ENCODE measurements at places on chromosomes 11 and 22.

GRCh38 chr11:62547691-62548281 lies 1.2 kb upstream of the AHNAK start:
- no peak for DNase-seq

DNA sequence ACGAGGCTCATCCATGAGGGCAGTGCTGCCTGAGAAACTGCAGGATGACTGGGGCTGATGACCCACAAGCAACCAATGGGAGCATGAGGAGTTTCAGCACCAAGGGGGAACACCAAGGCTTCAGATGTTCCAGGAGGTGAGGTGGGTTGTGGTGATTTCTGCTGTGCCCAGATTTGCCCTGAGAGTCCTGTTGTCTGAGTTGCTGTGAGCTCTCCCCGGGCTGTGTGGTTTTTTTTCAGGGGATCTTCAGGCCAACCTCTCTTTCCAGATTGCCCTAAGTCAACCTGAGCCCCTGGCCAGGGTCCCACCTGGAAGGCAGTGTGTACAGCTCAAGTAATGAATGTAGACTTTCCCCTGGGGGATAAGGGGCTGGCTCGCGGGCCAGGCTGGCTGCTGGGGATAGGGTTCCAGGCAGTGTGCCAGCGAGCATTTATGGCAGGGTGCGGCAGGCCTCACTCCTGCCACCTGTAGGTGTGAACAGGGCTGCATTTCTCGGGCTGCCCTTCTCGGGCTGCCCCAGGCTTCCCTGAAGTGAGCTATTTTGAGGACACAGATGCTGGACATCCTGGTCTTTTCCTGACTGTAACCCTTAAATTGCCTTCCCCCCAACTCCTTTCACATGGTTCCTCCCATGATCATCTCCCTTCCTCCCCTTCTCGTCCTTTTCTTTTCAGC lies 9.8 kb downstream of the SLC22A6 start:
- peak; percentile 20 for DNase-seq

DNA sequence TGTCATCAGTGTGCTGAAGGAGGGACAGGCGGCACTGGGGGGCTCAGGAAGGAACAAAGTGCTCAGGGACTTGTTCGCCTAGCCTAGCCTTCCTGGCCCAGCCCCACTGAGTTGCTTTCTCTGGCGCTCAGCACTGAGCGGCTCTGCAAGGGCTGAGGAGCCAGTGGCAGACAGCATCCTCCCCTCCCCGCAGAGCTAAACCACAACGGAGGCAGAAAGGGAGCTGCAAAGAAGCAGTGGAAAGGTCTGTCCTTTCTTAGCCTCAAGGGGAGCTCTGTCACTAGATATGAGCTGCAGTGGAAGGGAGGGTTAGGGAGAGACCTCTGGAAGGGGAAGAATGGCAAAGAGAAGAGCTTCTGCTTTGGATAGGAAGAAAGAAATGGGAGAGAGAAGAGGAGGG lies 89.7 kb upstream of the PHOX2A start:
- no peak for DNase-seq

- peak; percentile 48 for DNase-seq
Observed at GRCh38 chr11:60563553-60564235, 48.5 kb downstream of the MS4A13 start.

DNA sequence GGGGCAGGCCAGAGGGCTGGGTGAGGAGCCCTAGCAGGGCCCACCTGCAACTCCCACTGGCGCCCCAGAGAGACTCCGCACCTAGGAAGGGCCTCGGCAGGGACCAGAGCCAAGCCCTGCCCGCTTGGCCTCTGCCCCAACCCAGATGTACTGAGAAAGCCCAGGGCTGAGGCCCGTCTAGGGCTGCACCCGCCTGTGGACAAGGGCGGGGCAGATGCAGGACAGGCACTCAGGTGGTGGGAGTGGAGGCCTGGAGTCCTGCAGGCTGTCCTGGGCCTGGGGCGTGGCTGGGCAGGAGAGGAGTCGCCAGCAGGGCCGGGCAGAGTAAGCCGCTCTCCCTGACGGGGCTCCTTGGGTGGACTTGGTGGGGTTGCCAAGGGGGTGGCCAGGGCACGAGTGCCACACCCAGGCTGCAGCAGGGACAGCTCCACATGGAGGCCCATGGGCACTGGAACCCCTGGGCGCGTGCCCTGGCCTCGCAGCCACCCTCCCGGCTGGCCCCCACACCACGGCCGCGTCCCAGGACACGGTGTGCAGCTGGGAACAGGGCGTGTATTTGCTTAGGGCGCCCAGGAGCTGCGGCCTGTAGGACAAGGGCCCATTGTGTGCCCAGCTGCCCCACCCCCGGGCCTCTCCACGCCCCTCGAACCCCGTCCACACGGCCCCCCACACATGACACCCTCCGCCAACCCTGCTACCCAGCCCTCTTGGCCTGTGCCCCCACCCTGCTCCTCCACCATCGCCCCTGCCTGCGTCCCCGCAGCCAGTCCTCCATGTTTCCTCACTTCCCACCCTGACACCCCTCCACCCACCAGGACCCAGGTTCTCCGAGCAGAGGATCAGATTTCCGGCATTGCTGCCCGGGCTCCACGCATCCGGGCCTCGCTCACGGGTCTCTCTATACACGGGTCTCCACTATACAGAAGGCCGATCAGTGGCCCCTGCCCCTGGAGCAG lies 11.3 kb upstream of the PIM3 start:
- DNase-seq = no peak

DNA sequence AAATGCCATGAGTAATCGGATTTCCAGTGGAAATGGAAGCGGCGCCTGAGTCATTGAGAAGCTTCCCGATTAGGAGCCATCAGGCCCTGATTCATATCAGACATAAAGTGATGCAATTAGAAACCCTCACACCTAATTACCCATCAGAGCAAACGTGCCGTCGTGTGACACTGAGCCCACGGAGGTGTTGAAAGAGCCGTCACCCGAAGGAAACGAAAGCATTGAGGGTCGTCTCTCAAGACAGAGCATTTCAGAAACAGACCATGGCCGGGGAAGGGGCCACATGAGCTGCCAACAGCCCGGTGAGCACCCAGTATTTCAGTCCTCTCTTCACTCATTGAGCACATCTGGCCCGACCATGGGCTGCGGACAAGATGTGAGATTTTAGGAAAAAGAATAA lies 829.3 kb downstream of the TBC1D22A start:
- no peak for DNase-seq

GRCh38 chr22:32480238-32480637 lies 5.6 kb downstream of the FBXO7 start:
- no peak for DNase-seq

GRCh38 chr22:17672417-17672991 lies 33.9 kb downstream of the BCL2L13 start:
- DNase-seq = no peak

- DNase-seq = no peak
Observed at GRCh38 chr22:19980766-19981165, 35.9 kb downstream of the ARVCF start.

DNA sequence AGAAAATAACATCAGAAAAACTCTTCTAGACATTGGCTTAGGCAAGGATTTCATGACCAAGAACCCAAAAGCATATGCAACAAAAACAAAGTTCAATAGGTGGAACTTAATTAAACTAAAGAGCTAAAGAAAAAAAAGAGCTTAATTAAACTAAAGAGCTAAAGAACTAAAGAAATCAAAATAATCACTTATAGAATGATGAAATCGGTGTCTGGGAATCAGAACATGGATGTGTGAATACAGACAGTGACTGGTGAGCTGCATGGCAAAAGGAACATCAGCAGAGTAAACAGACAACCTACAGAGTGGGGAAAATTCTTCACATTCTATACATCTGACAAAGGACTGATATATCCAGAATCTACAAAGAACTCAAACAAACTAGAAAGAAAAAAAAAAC lies 41.4 kb downstream of the ZNF280B start:
- no peak for DNase-seq

Data from SHP77 (cell line).